ENCODE measurements at places on chromosomes 16 and 17.

DNA sequence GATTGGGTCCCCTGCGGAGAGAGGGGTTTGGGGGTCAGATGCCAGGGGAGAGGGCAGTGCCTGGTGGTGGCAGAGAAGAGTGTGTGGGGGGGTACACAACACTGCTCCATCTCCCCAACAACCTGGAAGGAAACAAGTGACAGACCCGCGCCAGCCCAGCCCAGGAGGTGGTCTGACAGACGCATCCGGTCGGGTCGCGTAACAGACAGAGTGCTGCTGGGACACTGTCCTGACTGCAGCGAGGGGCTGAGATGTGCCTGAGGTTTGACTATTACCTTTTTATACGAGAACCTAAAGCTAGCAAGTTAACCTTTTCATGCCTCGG lies 16.2 kb downstream of the UNC13D start:
- DNase-seq: no peak

DNA sequence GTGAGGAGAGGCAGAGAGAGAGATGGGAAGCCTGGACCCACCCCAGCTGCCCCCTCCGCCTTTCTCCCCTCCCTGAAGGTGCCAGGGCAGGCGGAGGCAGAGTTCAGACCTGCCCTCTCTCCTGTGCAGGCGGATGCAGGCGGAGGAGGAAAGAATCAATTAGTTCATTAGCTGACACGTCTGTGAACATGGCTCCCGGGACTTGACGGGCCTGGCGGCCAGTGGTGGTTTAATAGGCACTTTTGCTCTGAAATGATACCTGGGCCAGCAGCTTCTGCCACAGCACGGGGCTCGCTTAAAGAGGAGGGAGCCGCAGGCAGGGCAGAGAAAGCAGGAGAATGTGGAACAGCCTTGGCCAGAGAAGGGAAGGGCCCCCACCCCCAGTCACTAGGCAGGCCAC lies 98.1 kb downstream of the SDK2 start:
- DNase-seq: no peak

- peak; percentile 54 for DNase-seq
Observed at GRCh38 chr17:50211249-50212120, 10.1 kb upstream of the COL1A1 start.

DNA sequence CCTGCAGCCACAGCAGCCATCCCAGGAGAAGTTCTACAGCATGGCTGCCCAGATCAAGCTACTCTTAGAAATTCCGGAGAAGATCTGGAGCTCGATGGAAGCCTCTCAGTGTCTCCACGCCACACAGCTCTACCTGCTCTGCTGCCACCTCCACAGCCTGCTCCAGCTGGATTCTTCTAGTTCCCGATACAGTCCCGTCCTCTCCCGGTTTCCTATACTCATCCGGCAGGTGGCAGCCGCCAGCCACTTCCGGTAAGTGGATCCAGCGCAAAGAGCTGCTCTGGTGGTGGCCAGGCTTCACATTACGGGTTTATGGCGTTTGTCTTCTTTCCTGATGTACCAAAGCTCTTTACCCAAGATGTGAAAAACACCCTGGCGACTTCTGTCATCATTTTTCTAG lies 3.6 kb downstream of the COG1 start:
- DNase-seq: peak; percentile 72

- no peak for DNase-seq
Observed at GRCh38 chr17:83093506-83093905, 14.1 kb downstream of the METRNL start.

DNA sequence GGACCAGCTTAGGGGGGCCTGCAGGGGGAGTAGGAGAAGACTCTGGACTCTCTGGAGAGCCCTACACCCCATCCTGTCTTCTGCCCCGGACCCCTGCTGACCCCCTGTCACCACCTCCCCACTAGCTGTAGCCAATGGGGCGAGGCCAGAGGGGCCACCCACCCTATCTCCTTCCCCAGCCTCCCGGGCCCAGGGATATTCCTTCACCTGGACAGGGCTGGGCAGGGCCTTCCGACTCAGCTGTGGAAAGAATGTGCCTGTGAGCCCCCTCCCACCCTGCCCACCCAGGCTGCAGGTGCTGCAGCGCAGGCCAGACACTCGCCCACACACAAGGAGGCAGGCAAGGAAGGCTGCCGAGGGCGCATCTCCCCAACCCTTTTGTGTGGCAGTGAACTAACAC lies 23.0 kb downstream of the TSPOAP1 start:
- no peak for DNase-seq

- DNase-seq: no peak
Observed at GRCh38 chr16:87765473-87765775, 362 bp downstream of the KLHDC4 start.

DNA sequence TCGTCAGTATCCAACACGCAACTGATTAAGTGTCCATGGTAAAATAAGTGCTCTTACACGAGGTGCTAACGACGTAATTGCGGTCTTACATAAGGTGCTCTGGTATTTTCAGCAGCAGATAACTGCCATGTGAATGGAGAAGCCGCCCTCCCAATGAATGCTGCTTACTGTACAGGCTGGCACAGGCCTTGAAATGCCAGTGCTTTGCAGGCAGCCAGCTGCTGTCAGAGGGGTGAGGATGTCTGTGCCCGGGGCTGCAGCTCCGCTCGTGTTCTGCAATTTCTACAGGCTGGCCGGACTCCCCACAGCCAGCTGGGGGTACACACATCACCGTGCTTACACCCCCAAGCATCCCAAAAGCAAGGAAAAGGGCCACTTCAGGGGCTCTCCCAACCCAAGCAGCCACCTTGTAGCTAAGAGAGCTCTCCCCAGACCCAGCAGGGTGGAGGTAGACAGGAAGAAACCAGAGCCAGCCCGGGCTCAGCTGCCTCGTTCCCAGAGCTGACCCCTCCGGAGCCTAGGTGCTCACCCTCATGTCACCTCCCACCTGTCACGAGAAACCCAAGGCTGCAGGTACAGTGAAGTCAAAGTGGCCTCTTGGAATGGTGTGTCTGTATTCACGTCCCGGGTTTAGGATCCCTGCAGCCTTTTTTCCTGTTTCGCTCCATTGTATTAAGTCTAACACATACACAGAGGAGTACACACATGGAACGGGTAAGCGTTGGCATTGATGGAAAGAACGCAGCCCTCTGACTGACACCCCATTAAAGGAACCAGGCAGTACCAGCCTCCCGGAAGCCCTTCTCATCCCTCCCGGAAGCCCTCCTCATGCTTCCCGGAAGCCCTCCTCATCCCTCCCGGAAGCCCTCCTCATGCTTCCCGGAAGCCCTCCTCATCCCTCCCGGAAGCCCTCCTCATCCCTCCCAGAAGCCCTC lies 27.2 kb upstream of the RPH3AL start:
- DNase-seq: no peak

DNA sequence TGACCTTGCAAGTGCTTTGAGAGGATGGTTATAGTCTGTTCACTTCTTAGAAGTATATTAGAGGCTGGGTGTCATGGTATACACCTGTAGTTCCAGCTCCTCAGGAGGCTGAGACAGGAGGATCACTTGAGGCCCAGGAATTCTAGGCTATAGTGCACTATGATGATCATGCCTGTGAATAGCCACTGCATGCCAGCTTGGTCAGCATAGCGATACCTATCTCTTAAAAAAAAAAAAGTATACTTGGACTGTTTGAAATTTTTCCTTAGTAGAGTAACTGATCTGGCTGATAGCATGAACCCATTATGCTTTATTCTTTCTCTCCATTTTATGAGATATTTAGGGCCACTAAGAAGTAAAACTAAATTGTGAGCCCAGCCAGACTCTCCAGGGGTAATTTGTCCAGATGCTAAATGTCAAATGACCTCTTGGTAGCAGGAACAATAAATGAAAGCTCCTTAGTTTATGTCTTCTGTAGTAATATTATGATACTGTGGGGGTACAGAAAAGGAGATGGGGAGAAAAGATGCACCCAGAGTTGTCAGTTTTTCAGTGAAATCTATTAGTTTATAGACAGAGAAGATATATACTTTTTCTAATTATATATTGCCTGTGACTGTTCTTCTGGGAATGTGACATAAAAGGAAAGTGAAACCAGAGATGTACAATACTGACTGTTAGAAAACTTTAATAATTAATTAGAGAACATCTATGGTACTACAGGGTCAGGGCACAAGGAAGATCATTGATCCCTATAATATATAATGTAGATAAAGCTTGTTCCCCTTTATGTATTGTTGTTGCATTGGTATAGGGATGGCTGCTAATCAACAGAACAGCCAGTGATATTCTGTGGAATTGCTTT lies 335.3 kb upstream of the TBX2 start:
- DNase-seq: no peak

DNA sequence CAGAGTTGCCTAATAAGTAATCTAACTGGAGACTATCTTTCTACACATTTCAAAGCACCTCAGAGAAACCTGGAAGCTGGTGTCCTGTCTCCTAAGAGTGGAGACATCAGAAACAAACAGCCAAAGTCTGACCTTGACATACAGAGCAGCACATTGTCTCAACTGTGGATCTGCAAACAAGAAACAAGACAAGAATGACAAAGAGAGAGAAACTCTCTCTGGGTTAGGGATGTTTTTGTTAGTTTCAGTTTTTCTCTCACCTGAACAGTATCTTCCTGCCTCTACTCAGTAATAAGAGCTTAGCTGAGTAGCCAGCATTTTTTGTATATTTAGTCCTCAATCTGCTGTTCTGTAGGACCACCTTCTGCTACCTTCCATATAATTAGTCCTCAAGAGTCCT lies 8.9 kb downstream of the ZNF597 start:
- no peak for DNase-seq

- DNase-seq: no peak
Observed at GRCh38 chr16:48870141-48870540, 260.2 kb upstream of the N4BP1 start.

DNA sequence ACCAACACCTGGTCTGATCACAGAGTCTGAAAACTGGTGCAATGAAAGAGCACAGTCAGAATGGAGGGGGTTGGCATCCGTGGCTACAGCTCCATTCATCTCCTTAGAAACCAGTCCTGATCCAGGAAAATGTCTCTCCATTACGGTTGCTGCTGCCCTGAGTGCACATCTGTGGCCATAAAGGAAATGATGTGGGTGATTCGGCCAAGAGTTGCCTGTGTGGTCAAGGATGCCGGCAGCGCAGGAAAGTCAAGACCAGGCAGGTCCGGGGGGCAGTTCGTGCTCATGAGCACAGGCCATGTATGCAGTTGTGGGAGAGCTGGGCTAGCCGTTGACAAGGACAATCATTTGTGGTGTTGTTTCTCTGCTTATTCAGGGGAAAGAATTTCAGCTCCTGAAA lies 5.9 kb downstream of the XAF1 start:
- DNase-seq: no peak

DNA sequence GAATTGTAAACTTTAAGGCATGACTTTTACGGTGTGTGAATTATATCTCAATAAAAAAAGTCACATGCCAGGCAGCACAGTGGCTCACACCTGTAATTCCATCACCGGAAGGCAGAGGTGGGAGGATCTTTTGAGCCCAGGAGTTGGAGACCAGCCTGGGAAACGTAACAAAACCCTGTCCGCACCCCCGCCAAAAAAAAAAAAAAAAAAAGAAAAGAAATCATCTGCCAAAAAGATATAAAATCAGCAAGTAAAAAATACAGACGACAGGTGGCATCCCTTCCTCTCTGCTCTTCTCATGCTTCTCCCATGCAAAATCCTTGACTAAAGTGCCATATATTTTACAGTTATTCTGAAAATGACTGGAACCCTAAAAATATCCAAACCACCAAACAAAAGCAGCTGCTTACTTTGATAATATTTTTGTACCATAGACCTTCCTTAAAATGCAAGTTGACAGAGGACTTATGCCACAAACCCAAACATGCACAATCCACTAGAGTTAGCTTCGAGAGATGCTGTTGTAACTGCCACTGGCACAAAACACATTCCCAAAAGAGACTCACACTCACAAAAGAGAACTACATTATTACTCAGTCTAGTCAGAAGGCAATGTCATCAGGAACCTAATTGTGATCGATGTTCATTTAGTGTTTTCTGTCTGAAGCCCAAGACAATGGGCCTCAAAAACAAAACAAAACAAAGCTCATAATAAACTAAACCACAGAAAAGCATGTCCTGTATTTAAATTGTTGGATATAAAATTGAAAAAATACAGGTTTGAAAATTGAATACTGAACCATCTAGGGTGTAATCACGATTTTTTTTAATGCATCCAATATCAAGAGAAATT lies 2.4 kb downstream of the CRLF3 start:
- DNase-seq: no peak

DNA sequence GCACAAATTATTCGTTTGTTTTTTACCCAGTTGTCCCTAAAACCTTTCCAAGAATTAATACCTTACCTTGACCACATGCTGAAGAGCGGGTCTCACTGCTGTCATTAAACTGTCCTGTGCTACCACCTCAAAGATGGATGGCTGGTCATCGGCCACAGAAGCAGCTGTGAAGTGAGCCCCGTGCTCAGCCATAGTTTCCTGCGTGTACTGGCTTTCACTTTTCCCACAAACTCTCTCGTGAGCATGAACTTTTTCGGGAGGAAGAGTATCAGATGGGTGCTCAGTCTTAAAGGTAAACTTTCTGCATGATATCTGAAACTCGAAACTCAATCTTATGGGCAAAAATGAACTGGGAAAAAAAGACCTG lies 558 bp downstream of the PEX12 start:
- DNase-seq: no peak

DNA sequence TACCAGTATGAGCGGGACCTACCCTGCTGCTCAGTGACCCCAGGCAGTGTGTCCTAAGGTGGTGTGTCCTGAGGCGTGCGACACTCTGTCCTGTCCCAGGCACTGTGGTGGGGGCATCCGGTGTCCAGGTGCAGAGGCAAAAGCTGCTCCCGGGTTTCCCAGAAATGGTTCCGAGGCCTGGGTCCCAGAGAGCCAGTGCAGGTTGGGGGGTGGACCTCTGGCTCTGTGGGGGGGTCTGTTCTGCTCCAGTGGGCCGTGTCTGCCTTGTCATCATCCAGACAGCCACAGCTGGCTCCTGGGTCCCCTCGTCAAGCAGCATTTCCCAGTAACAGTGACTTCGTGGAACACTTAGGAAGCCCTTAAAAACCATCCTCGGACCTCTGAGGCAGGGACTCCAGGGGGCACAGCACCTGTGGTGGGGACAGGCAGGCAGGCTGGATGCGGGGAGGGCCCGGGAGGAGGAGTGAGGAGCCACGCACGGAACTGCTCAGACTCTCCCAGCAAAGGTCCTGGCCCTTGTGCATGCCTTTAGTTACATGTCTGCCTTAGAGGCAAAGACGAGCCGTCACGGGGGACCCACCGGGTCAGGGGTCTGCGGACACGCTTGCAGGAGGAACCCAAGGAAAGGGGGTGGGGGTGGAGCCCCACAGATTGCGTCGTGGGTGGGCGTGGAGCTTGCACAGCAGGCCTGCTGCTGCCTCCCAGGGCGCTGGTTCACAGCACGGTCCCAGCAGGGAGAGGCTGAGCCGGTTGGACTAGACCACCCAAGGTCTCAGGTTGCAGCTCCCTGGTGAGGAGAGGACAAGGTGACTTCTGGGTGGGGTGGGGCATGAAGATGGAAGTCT lies 5.6 kb downstream of the SLC16A3 start:
- DNase-seq: peak; percentile 83

DNA sequence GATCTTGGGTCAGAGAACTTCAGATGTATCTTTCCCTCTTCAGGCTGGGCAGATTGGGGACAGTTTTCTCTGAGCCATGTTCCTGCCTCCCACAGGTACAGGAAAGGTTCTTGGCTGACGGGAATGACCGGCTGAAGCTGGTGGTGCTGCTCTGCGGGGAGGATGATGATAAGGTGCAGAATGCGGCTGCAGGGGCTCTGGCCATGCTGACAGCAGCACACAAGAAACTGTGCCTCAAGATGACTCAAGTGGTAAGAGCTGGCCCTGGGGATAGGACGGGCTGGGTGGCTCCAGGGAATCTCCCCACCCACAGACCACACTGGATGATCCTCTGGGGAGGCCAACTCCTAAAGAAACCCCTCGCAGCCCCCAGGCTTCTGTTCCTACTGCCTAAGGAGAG lies 10.9 kb downstream of the SLC35G3 start:
- no peak for DNase-seq

Measured in lung (tissue), 17 donors.